ENCODE measurements at places on chromosomes 16 and 17. TPM values are rescaled to one million over a fixed set of nuclear protein-coding genes. Genes with fewer than 3 reads are reported as not detected.

The NPIPA5 gene
- 0.46 TPM for total RNA-seq

The PTX4 gene
- not detected for total RNA-seq

The MFAP4 gene
- not detected for total RNA-seq

The CD300LB gene
- not detected for total RNA-seq

The GAS7 gene
- total RNA-seq: 0.60 TPM

The NEUROD2 gene
- total RNA-seq: not detected

The WNT3 gene
- total RNA-seq: 0.09 TPM

The TNK1 gene
- 6.9 TPM for total RNA-seq

DNA sequence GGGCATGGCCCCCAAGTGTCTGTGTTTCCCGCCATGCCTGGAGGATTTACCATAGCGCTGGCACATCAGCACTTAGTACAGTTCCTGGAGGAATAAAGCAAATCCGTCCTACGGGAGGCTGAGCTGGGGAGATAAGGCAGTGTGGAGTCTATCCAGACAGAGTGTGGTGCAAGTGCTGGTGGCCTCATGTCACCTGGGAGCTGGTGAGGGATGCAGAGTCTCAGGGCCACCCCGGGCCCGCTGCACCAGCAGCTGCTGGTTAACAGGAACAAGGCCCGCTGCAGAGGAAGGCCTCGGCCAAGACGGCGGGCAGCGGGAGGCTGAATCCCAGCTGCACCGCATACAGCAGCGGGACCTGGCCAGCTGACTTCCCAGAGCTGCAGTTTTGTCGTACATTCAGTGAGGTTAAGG lies 57.3 kb upstream of the CDC42EP4 start:
- DNase-seq: no peak

DNA sequence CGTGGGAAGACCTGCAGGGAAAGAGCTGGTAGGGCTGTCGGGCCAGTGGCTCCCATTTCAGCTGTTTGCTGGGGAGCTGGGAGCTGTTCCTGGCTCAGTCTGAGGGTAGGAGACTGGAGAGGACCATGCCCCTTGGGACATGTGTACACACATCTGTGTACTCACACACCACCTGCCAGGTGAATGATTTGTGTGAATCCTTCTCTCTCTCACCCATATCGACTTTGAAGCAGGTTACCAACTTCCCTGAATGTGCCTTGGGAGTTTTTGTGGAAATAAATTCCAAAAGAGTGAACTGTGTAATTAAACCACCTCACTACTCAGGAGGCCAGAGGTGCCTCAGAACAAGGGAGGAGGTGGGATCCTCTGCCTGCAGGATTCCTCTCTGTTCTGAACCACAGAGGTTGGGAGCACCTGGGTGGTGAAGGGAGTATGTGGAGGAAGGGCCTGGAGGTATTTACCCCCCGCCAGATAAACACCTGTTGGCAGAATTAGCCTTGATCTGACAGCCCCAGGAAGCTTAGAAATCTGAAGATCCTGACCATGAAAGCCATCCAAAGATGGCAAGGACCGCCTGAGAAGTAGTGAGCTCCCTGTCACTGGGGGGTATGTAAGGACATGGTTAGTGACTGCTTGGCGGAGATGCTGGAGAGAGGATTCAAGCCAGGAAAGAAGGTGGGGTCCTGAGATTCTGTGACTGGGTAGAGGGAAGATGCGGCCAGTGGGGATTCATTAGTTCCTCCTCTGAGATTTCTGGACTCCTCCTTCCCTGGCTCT lies 3.3 kb downstream of the ABCC3 start:
- no peak for DNase-seq

GRCh38 chr17:57634713-57635465 lies 110.2 kb downstream of the CCDC182 start:
- DNase-seq: no peak

- peak; percentile 49 for DNase-seq
Measured at GRCh38 chr17:61393550-61393903, 6.1 kb upstream of the TBX2 start.

DNA sequence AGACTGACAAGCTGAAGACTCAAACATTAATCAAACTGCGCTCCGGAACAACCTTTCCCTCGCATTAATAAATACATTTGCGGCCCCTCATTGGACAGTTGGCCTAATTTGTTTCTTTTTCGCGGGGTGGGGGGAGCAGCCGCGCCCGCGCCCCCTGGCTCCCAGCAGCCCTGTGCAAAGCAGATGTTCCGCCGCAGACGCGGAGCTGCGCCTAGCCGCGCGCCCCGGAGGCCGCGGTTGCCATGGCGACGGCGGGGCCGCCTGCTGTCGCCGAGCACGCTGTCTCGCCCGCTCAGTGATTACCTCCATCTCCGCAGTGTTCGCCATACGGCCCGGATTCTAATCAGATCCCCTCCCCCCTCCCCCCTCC lies 25.5 kb downstream of the COPZ2 start:
- peak; percentile 78 for DNase-seq

DNA sequence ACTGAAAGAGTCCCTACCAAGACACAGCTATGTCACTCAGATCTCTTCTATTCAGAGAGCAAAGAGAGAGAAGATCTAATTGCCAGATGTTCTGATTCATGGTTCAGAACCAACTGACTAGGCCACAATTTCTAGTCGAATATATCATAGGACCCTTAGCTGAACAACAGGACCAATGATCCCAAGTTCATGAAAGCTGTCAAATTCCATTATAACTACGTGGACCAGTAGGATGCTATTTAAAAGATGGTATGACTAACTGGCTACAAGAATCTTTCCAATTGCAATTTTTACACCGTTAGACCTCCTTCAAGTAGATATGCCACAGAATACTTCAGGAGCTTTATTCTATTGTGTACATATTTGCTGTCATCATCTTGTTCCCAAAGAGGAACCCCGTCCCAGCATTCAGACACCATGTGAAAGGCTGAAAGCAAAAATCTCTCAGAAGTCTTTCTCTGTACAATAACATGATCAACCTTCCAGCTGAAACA lies 26.0 kb downstream of the DCUN1D3 start:
- DNase-seq: peak; percentile 17

- no peak for DNase-seq
Measured at GRCh38 chr16:73069581-73070262, 21.8 kb upstream of the ZFHX3 start.

DNA sequence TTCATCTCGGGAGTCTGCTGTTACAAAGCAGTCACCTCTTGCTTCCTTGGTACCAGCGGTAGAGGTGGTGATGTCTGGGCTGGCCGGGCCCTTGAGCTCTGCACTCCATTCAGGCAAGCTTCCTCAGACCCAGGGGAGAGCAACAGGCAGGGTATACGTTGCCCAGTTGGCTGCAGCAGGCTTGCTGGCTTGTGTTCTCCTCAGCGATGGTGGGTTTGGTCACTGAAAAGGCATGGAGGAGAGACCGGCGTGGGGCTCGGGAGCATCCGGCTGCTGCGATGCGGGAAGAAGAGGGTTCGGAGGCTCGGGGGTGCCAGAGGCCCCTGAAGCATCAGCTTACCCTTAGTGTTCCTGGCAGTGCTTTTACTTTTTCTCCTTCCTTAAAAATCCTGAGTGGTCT lies 25.8 kb downstream of the SAP30BP start:
- DNase-seq: no peak

- DNase-seq: no peak
Measured at GRCh38 chr17:81520021-81520901, 7.7 kb upstream of the ACTG1 start.

DNA sequence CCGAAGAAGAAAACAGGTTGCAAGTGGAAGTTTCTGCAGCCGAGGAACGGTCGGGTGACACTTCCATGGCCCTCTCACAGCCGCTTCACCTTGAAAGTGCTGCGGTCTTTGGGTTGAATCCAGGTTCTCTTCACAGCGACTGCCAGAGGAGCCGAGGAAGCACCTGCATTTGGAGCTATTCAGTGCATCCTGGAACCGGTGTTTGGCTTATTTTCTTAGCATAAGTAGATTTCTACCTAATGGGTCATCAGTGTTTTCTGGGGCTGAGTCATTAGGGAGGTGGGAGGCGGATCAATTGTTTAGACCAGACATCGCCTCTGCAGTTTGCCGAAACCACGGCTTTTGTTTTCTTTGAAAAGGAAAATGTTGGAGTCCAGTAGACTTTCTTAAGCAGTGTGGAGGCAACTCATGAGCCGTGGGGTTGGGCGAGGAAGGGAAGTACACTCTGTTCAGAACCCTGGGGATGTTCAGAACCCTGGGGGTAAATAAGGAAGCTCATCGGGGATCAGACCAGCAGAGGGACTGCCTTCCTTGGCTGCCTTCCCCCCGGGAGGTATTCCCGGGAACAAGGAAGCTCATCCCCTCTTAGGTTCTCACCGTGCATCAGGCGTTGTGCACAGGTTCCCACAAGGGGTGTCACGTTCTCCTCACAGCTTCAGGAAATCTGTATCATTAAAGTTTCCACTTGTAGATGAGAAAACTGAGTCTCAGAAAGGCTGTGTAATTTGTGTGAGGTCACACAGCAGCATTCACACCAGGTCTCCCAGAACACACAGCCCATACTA lies 361.5 kb downstream of the SNX29 start:
- no peak for DNase-seq

DNA sequence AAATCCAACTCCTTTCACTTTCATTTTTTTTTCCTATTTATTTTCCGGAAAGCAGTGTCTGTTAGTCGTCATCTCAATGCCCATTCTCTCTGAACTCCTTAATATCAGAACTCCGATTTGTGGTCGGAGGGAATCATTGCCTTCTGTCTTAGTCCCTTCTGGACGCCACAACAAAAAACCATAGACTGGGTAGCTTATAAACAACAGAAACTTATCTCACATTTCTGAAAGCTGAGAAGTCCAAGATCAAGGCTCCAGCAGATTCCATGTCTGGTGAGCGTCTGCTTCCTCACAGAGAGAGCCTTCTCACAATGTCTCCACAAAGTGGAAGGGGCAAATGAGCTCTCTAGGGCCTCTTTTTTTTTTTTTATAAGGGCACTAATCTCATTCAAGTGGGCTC lies 296.6 kb upstream of the CDH11 start:
- no peak for DNase-seq

Measured in activated CD4-positive, alpha-beta T cell treated with anti-CD3 and anti-CD28 coated beads for 36 hours (primary cell).